GM19239 (cell line): ENCODE measurements at places on chromosomes 11 and 22.

- no peak for DNase-seq
These were observed 84.8 kb downstream of the OTOG start for GRCh38 chr11:17631702-17632365.

GRCh38 chr11:59698506-59698905, 15.1 kb downstream of the OR10V1 start:
- no peak for DNase-seq

- no peak for DNase-seq
These were observed 41.4 kb downstream of the DNHD1 start for GRCh38 chr11:6538456-6538855.

GRCh38 chr22:50292643-50293440, 14.6 kb downstream of the PLXNB2 start:
- DNase-seq: no peak

- no peak for DNase-seq
These were observed 118.7 kb downstream of the PGR start for GRCh38 chr11:101010899-101011298.

GRCh38 chr11:125807909-125808308, 20.0 kb downstream of the PATE3 start:
- DNase-seq: no peak

DNA sequence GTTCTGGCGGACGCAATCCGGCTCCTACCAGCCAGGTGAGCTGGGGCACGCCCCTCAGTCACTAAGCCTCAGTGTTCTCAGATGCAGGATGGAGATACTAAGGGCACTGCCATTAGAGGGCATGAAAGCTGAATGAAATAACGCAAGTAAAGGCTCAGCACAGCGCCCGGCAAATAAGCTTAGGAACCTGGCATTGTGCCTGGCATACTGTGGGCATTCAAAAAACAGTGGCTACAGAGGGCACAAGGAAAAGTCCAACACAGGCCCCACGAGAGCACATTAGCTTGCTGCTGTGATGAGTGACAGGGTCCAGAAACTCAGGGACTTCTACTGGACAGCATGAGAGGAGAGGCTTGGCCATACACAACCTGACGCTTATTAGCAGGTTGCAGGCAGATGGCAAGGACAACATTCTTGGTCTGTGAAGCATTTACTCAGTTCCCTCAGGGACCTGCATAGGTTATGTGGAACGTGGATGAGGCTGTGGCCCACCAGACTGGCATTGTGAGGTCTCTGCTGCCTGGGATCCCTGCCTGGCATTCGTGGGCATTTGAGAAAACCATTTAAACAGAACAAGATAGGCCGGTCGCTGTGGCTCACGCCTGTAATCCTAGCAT, 12.2 kb downstream of the TXN2 start:
- no peak for DNase-seq
